ENCODE measurements at places on chromosomes 5 and 9.

DNA sequence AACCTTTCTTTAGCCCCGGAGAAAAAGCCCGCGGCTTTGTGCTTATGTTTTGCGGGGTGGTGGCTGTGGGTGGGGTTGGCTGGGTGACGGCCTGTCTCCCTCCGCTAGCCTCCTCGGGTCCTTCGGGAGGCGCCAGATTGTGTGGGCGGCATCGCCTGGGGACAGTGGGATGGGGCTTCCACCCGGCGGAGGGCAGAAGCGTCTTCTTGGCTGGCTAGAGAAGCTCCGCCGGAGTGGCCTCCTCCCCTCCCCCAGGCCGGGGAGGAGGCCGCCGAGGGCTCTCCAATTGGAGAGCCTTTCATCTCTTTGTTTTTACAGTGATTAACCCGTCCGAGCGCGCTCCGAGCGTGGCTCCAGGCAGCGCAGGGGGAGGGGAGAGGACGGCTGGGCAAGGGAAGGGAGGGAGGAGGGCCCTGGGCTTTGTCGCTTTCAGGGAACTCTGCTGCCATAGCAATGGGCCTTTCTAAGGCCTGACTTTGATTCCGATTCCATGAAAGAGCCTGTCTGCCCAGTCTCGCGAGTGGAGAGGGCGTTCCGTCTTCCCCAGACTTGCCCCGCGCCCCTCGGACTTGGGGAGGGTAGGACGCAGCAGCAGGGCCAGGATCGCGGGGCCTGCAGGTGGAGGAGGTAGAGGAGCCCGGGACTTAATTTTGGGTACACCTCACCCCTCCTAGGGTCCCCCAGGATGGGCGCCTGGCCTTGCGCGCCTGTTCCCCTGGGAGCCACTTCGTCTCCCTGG is 36.7 kb upstream of the TIFAB start:
- DNase-seq: no peak

DNA sequence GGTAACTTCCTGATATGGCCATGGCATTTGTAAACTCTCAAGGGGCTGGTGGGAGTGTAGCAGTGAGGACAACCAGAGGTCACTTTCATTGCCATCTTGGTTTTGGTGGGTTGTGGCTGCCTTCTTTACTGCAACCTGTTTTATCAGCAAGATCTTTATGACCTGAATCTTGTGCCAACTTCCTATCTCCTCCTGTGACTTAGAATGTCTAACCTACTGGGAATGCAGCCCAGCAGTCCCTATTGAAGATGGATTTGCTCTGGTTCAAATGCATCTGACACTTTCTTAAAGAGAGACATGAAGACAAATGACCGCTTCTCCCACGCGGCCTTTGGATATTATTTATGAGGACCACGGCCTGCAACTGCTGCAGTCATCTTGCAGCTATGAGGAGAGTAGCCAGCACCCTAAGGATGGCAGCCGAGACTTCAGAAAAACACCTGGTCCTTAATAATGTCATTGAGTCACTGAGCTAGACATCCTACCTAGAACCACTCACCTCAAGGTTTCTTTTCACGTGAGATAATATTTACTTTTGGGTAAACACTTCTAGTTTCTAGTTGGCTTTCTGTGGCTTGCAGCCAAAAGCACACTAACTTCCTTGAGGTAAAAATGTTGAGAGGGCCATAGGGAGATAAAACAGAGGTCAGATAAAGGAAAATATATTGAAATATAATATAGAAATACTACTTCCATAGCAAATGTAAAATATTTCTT is 28.2 kb downstream of the CETN3 start:
- DNase-seq: no peak

DNA sequence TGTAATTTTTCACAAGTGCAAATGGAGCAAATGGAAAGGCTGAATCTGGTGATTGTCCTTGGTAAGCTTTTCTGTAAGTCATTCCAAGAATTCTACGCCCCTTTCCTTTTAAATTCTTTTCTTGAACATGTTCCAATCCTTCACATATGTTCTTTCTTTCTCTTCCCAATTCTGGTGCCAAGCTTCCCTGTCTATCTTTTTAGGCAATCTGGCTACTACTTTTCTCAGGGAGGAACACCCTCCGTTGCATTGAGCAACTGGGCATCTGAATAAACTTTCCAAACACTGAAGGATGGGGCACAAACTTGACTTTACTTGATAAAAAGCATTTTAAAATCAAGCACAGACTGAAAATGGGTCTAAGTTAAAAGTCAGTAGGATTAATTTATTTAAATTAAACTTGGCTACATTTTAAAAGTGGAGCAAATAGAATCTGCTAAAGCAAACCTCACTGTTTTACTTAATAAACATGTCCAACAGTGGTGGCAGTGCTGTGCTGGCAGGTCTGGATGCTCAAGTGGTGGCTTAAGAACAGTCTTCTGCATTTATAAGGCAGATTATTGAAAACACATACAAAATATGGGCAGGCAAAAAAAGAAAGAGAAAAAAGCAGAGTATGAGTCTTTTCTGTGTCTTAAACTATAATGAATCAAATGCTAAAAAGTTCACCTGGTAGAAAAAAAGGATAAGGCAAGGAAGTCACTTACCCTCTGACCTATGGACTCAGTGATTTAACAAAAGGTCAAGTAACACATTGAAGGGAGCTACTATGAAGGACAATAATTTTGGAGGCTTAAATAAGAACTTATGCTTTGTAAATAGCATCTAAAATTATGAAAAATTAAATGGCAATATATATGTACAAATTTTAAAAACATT is 5.4 kb downstream of the ELL2 start:
- DNase-seq: no peak

DNA sequence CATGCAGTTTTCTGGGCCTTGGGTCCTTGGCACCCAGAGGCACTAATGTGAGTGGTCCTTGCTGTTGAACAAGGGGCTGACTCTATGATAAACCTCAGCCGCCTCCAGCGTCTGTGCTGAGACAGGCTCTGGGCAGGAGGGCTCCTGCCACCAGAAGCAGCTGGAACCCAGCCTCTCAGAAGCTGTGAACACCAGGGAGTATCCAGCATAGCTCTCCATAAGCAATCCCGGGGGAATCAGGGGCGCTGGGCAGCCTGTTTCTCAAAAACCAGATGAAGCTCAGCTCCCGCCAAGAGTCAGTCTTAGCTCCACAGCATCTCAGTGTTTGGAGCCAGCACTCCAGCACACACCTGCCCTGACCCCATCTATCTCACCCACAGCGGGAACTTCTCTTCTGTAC is 170.2 kb downstream of the HSPA4 start:
- DNase-seq: no peak

GRCh38 chr9:127116957-127117356 is 5.5 kb downstream of the ANGPTL2 start:
- DNase-seq: no peak

DNA sequence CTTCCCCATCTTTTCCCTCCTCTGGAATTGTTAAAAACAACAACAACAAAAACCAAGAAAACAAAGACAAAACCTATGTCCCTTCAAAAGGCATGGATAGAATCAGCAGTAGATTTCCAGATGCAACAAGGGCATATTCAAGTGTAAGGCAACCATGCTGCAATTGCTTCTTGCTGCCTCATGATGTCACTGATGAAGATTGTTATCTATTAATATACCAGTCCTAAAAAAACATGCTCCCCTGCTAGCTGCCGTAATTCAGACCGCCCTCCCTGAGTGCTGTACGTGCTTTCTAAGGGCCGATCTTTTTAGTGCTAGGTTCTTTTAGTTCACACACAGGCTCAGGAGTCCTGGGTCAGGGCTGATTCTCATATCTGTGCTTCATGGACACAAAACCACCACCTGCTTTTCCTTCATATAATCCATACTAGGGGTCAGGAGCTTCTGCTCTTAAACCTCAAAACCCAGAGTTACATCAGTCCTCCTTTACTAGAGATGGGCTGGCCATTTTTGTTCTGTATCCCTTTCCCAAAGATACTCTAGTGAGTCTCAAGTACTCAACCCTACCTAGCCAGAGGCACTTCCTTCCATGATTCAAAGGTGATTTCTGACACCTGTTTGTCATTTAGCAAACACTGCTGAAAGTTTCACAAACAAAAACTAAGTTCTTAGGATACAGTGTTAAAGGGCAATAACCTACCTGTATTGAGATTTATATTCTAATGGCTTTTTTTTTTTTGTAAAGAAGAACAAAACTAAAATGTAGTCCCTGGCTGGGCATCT is 82.1 kb downstream of the GIN1 start:
- DNase-seq: no peak

DNA sequence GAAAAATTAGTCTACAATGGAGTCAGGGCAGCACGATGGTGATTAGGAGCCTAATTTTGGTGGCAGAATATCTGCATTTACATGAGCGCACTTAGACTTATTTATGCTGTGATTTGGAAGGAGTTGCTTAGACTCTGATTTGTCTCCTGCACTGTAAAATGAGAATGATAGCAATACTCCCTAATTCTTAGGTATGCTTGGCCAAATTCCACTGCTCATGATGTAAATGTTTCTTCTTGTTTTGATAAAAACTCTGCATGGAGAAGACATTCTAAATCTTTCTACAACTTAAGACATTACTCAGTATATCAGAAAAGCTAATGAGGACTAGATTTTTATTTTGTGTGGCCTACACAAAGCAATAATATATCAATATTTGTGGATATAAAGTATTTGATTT is 205.4 kb downstream of the CDH18 start:
- no peak for DNase-seq

- no peak for DNase-seq
These were observed 142.0 kb downstream of the FAM114A2 start for GRCh38 chr5:153896701-153897100.

GRCh38 chr9:76912636-76913275 is 6.8 kb upstream of the PRUNE2 start:
- DNase-seq: no peak

DNA sequence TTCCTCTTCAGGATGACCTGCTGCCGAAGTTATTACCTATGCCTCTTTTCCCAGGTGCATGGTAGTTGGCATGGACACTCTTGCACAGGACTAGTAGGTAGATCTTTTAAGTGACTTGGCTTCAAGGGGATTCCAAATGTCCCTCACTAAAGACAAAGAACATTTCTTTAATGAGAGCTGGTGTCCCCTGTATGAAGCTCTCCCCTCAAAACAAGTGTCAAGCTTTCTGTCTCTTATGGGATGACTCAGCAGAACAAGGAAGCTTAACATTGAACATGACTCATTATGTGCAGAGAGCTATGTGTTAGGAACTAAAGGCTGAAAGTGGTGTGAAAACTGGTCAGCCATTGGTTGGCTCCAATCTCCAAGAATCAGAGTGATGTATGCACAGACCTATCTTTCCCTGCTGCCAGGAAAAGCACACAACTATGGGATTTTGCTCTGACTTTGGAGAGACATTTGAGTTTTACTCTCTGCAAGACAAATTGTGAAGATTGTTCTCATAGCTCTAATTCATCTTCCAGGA is 120.5 kb downstream of the PRDM6 start:
- no peak for DNase-seq

DNA sequence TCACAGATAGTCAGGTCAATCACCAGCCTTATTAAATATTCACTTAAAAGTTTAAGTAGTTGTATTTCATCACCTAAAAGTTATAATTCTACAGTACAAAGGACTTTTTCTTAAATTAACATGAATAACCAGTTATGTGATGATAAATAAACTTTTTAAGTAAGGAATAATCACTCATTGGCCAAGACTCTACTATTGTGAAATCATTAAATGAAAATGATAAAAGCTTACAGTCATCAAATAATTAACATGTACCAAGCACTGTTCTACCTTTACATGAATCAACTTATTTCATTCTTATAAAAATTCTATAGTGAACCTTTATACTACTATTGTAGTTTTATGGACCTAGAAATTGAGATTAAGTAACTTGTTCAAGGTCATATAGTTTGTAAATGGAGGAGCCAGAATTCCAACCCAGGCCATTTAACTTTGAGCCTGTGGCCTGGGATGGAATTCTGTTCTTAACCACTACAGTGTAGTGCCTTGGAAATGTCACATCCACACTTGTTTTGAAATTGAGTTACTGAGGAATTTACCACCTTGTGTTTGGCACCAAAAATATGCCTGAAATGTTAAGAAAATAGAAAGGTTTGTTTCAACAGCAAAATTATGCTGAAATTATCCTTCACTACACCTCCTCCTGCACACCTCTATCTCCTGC is 32.8 kb upstream of the MSANTD3 start:
- no peak for DNase-seq

DNA sequence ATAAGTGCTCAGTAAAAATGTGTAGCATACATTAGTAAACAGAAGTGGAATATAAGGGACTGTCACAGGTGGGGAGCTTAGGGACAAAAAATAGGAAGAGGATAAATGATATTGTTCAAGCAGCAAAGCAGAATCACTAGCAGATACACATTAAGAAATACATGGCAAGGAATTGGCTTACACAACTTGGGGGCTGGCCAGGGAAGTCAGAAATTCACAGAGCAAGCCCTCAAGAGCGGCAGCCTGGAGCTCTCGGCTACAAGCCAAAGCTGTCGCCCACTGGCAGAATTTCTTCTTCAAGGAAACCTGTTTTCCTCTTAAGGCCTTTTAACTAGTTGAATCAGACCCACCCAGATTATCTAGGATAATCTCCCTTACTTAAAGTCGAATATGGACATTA is 73.0 kb upstream of the SMIM23 start:
- DNase-seq: no peak

DNA sequence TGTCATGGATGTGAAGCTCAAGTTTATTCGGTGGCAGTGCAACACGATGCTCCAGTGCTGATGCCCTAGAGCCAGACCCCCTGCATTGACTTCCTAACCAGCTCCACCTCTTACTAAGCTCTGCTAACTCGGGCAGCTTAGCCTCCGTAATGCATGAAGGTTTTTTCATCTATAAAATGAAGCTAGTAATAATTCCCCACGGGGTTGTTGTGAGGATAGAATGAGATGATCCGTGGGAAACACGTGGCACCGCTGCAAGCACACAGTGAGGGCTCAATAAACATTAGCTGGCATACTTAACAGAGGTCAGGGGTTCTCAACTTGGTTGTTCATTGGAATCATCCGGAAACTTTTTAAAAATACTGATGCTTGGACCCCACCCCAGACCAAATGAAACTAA is 6.8 kb downstream of the ENC1 start:
- DNase-seq: no peak

GRCh38 chr5:159094745-159095144 is 5.0 kb downstream of the EBF1 start:
- DNase-seq: peak; percentile 53

DNA sequence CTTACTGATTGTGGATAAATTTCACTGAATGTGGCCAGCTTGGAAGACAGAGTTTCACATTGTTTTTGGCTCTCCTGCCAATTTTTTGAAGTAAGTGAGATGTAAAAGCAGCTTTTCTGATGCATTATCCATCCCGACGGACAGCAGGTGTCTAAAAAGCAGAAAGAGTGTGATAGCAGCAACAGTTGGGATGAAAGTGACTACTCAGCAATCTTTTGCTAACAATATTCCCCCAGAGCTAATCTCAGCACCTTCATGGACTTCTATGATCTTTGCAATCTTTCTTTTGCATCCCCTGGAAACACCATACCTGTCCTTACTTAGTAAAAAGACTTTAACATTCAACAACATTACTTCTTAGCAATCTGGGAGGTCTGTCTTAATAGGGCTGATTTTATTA is 5.4 kb downstream of the CD72 start:
- no peak for DNase-seq

- DNase-seq: no peak
These were observed 420.1 kb upstream of the PAPPA start for GRCh38 chr9:115733318-115734110.

Measured in CD4-positive, alpha-beta T cell treated with Interleukin-6 at 100 ng/mL for 8 hours (primary cell).